Lower lobe of right lung (tissue), 2 donors: ENCODE measurements at places on chromosomes 4 and X. TPM values are rescaled to one million over a fixed set of nuclear protein-coding genes. Genes with fewer than 3 reads are reported as not detected.

GRCh38 chrX:37653397-37654085 lies 32.0 kb upstream of the XK start:
- DNase-seq: no peak

The MGAT4D gene
- total RNA-seq: not detected

The GAGE12J gene
- not detected for total RNA-seq

- no peak for DNase-seq
Observed at GRCh38 chr4:99885063-99885664, 9.1 kb downstream of the LAMTOR3 start.

DNA sequence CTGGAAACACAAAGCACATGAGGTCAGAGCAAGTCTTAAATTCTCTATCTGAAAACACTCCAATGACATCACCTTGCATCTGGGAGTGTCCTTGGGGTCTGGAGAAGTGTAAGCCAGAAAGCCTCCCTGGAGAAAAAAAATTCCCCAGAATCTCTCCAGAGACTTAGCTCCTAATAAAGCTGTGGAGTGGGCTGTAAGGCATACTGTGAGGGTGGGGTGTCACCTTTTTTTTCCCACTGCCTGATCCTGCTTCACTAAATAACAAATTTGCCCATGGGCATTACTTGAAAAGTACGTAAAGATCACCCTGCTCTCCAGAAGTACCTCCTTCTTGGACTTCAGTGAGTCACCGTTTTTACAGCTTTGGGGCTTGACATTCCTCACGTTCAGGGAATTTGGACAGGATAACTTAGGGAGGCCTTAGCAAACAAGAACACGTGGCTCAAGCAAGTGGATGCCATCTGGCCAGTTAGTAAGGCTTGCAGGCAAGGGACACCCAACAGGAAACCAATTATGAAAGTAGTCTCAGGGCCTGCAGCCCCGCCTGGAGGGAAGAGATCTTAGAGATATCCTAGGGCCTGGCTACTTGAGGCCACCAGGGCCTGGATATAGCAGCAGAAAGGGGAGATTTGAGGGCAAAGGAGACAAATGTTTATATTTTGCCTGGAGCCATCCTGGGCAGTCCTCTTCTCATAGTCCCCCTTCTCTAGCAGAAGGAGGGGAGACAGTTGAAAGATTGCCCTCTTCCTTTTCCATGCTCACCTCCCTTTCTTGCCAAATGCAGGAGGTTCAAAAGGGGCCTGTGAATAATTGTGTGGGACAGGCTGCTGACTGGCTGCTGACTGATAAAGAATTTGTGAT lies 60.1 kb upstream of the PLAC1 start:
- peak; percentile 49 for DNase-seq

GRCh38 chr4:87423317-87424098 lies 1.1 kb downstream of the NUDT9 start:
- no peak for DNase-seq

DNA sequence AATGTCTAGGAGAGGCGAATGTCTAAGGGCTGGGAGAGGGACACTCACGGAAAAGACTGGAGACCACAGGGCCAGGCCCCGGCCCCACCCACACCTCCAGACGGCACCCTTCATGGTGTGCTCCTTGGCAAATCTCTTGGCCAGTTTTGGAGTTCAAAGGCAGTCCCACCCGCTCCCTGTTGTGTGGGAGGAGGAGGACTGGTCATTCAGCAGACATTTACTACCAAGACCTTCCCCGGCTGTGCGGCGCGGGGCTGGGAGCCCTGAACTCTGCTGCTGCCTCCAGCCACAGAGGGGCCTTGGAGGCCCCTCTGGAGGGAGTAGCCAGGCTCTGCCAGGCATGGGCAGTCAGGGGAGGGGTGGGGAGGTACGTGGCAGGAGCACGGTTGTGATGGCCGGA lies 8.7 kb upstream of the TBC1D14 start:
- no peak for DNase-seq

- DNase-seq: no peak
Observed at GRCh38 chr4:126541820-126542219, 1090.9 kb upstream of the INTU start.

GRCh38 chr4:150323406-150324325 lies 245.4 kb downstream of the DCLK2 start:
- DNase-seq: no peak

DNA sequence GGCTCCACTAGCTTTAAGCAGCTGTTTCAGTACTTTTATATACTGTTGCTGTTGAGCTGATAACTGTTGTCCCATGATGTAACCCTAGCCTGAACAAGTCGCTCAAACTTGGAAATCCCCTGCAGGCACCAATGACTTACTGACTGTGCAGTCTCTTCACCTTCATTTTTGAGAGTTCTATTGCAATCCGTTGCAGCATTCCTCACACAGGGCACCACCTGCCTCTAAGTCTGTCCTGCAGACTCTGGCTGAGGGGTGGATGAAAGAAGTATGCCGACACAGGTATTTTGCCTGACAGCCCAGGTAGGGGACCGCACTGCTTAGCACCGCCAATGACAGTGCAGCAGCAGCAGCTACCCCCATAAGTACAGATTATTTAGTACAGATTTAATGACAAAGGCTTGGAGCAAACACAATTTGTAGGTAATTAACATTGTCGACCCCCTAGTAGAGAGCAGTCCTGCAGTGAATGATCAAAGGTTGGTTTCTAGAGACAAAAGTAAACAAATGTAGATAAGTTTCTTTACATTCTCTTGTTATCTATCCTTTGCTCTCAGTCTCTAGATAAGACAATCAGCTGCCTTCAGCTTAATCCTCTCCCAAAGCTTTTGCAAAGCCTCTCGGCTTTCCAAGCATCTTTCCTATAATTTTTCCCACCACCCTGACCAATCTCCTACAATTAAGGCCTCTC lies 205.0 kb downstream of the PABPC4L start:
- no peak for DNase-seq

- no peak for DNase-seq
Observed at GRCh38 chrX:10133980-10134676, 22.6 kb upstream of the CLCN4 start.

The SORBS2 gene
- total RNA-seq: 49.3 TPM

DNA sequence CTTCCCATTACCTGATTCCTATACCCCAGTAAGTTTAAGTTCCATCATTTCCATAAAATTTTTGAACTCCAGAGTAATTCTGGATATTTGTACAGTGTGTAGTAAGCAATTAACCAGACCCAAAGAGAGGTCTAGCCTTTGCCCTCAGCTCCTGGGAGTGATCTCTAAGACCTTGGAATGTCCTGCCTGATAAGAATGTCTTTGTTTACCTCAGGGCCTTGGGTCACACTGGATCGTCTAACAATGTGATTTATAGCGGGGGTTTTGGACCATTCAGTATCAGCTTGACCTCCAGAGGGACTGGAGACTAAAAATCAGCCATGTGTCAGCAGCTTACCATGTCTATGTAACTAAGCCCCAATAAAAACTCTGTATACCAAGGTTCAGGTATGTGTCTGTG lies 330.9 kb upstream of the PPP1R2C start:
- DNase-seq: no peak

DNA sequence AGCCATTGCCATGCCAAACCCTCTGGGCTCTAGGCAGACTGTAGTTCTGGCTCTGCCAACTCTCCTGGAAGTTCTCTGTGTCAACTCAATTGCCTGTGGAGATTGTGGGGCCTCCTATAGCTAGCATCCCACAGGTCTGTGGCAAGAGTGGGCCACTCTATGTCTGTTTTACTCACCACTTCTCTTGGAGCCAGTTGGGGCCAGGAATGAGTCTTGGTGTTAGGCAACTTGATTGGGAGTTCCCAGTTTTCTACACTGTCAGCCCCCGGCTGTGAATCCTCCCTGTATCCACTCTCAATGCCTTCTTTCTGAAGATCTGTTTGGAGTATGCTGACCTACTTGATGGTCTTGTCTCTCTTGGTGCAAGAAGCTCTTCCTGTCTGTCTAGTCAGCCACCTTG lies 48.2 kb upstream of the EPGN start:
- DNase-seq: no peak

- DNase-seq: no peak
Observed at GRCh38 chr4:123776267-123776666, 379.7 kb downstream of the SPRY1 start.

GRCh38 chrX:13764765-13765164 lies 30.2 kb downstream of the OFD1 start:
- no peak for DNase-seq

GRCh38 chrX:10071451-10072144 lies 85.2 kb upstream of the CLCN4 start:
- no peak for DNase-seq

DNA sequence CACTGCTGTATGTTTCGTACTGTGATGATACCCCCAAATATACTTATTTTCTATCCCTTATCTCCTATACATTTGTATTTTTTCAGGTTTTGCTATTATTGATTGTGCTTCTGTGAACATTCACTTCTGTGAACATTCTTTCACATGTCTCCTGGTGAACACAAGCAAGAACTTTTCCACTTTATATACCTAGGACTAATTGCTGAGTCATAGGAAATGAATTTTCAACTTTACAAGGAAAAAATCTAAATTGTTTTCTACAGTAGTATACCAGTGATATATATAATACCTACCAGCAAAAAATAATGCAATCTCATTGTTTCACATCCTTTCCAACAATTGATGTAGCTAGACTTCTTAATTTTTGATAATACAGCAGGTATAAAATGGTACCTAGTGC lies 139.5 kb upstream of the MAGEB18 start:
- no peak for DNase-seq

The PPARGC1A gene
- 10.5 TPM for total RNA-seq

DNA sequence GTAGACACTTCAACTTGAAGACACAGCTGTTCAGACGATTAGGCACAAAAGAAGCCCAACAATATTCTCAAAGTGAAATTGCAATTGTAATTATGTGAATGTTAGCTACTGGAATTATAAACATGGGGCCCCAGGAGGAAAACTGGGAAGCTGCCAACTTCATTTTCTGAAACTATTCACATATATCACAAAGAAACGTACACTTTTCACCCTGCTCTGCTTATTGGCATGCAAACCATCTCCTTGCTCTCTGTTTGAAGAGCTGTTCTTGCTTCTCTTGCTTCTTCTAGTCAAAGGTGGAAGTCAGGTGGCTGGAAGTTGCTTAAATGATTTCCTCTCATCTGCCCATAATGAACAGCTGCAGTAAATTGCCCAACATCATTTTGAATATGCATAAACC lies 320.1 kb downstream of the CFAP299 start:
- no peak for DNase-seq

DNA sequence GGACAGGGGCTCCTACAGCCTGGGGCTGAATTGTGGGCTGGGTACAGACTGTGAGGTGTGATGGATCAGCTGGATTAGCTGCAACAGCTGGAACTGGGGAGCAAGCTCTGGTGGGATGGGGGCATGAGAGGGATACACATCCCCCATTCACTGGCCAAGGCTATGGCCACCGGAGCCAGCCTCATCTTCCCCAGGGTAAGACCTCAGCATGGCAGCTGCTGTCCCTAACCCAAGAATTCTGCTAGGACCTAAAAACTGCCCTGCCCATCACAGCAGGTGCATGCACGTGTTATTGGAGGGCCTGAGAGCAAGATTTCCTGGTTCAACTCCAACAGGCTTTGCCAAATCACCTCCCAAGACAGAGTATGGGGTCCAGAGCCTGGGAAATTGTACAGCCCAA lies 258.6 kb upstream of the AGTR2 start:
- no peak for DNase-seq

The MGARP gene
- not detected for total RNA-seq

The TKTL2 gene
- total RNA-seq: 0.18 TPM

- DNase-seq: no peak
Observed at GRCh38 chr4:70613306-70614183, 15.0 kb upstream of the ENAM start.

DNA sequence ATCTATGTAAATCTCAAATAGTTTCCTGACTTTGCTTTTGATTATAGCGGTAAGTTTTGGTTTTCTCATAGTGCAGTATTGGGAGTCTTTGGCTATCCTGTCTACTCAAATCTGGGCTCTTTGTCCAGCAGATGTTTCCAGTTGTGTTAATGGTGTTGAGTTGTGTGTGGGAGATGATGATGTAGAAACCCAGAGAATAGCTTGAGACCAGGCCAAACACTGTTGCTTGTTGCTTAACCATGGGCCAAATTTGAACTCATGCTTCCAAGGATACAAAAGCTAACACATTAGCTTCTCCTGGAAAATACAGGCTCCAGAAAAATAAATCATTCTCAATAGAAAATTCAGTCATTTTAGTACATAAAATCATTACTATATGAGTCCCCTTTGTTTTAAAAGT lies 82.6 kb upstream of the GYPA start:
- no peak for DNase-seq

GRCh38 chr4:11436084-11436483 lies 7.4 kb upstream of the HS3ST1 start:
- DNase-seq: no peak

The HPSE gene
- 5.5 TPM for total RNA-seq

The SSX4B gene
- not detected for total RNA-seq

DNA sequence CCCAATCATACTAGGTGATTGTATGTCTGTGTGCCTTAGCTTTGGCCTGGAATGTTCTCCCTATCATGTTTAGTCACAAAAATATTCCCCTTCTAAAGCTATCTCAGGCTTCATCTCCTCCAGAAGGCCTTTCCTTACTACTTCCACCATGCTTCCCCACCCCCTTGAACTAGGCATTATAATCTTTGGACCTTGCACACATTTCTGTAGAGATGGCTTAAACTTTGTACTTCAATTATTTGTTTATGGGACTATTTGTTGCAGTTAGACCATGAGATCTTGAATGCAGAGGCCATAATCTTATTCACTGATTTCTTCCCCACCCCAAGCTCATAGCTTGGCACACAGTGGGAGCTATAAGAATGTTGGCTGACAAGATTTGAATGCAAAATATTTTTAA lies 262.0 kb upstream of the EDA2R start:
- no peak for DNase-seq

- no peak for DNase-seq
Observed at GRCh38 chr4:169132561-169133305, 122.7 kb upstream of the CBR4 start.

DNA sequence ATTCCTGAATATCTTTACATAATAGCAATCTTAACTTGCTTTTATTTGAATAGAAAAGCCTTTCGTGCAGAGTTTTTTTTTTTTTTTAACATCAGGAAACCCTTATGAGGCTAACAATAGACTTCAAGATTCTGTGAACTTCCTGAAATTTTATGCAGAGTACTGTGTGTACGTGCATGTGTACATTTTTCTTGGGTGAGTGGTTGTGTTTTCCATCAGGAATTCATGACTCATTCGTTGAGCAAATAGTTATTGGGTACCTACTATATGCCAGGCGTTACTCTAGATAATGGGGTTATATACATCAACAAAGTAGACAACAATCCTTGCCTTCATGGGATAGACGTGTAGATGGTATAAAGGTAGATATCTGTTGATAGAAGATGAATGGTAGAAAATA lies 59.1 kb downstream of the MRPL1 start:
- DNase-seq: no peak

The GAGE12E gene
- not detected for total RNA-seq

- DNase-seq: peak; percentile 62
Observed at GRCh38 chrX:139932073-139932900, 566 bp downstream of the ATP11C start.

The NLGN4X gene
- 4.8 TPM for total RNA-seq

DNA sequence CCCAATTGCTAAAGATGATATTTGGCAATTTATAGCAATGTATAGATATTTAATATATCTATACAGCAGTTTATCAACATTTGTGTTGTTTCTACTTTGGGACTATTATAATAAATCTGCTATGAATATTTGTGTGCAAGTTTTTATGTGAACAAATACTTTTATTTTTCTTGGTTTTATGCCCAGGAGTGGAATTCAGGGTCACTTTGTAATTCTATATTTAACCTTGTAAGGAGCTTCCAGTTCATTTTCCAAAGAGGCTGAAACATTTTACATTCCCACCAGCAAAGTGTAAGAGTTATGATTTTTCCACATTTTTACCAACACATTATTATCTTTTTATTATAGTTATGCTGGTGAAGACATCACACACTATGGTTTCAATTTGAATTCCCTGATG lies 801.3 kb downstream of the PCDH18 start:
- no peak for DNase-seq
